ENCODE measurements at places on chromosomes 3 and 15.

DNA sequence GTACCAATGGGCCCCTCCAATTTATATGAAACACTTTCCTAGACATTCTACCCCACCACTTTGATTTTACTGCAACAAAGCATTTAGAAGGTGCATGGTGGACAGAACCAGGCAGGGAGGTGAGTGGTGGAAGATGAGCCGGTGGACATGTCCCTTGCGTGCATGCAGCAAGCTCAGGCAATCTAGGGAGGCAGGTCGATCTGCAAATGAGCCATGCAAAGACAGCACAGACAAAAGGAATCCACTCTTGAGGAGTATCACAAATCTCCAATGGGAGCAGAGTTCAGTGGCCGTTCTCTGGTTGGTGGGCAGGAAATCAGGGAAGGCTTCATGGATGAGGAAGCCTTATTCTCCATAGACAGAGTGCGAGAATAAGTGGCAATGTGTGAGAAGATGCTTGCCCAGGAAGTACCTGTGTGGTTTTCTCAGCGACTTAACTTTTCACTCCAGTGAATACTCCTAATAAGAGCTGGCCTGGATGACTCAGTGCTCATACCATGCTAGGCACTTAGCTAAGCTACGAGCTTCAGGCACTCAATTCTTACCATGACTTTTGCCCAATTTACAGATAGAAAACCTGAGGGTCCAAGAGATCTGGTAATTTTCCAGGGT lies 152.5 kb downstream of the FOXP1 start:
- DNase-seq, result no peak

DNA sequence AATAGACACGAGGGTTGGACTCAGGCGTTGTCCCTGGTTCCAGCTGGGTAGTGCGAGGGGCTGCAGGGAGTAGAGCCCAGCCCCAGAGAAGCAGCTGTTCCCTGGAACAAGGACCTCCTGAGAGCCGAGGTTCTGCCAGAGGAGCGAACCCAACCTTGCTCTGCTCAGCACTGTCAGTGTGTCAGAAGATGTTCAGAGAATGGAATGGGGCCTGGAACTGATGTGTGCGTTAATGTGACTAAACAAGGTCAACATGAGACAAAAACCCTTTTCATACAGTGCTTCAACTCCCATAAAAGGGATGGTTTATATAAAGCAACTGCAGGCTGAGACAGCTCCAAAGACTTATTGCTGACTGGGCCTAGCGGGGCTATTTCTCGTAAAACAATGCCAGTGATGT lies 35.5 kb upstream of the HACD2 start:
- no peak for DNase-seq

DNA sequence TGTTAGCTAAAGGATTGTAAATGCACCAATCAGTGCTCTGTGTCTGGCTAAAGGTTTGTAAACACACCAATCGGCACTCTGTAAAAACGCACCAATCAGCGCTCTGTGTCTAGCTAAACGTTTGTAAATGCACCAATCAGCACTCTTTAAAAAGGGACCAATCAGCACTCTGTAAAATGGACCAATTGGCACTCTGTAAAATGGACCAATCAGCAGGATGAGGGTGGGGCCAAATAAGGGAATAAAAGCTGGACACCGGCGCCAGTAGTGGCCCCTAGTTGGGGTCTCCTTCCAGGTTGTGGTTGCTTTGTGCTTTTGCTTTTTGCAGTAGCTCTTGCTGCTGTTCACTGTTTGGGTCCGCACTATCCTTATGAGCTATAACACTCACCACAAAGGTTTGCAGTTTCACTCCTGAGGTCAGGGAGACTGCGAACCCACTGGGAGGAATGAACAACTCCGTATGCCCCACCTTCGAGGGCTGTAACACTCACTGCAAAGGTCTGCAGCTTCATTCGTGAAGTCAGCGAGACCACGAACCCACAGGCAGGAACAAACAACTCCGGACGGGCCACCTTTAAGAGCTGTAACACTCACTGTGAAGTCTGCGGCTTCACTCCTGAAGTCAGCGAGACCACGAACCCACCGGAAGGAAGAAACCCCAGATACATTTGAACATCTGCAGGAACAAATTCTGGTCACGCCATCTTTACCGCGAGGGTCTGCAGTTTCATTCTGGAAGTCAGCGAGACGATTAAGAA lies 1.1 kb upstream of the SUCLG2 start:
- DNase-seq, result no peak

- no peak for DNase-seq
Measured at GRCh38 chr3:17063596-17063995, 178.8 kb downstream of the PLCL2 start.

GRCh38 chr15:92958105-92958504 lies 58.0 kb downstream of the CHD2 start:
- DNase-seq, result no peak

- DNase-seq, result no peak
Measured at GRCh38 chr3:158350971-158351370, 220.0 kb upstream of the MLF1 start.

DNA sequence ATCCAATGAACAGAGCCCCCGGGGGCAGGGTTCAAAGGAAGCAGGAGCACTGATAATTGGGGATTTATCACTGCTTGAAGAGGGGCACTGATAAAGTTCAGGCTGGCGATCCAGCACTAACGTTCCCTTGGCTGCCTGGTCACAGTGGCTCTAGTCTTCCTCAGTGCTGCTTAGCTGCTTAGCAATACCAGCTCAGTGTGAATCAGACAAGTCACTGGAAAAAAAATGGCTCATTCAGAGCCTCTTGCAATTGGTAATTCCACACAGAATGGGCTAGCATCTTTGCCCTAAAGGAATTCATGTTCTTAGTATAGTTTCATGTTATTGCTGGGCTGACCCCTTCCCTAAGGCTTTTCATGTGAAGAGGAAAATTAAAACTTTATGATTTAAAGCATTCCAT lies 95.7 kb upstream of the SLC2A2 start:
- DNase-seq, result no peak

GRCh38 chr3:116166121-116166520 lies 279.2 kb downstream of the LSAMP start:
- no peak for DNase-seq

- no peak for DNase-seq
Measured at GRCh38 chr3:140052771-140053702, 118.1 kb downstream of the CLSTN2 start.

DNA sequence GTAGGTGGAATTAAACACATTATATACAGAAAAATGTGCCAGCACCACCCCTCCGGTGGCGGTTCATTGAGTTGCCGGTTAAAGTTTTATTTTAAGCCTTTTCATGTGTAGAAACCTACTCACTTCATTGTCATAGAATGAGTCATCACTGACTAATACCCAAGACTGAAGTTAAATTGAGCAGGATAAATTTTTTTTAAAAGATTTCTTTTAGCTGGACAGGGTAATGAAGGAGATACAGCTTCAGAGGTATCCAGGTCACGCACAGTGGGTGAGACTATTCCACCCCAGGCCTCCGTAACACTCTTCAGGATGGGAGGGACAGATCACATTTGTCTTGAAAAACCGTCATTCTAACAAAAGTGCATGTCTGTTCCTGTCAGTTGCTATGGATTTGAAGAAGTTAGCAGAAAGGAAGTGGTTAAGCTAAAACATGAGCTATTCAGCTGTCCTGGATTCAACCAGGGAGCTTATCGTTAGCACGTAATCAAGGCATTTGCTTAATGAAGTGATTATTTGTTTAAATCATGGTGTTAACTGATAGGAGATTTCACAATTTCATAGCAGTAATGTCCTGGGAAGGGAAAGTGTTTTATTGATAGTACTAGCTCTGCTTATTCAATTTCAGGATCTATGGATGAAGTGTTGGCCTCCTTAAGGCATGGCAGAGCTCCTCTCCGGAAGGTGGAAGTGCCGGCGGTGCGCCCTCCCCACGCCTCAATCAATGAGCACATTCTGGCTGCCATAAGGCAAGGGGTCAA lies 23.4 kb downstream of the WHAMM start:
- DNase-seq, result no peak

- DNase-seq, result no peak
Measured at GRCh38 chr15:45546789-45547188, 24.2 kb upstream of the SLC30A4 start.

- no peak for DNase-seq
Measured at GRCh38 chr3:170532573-170532972, 53.3 kb downstream of the SLC7A14 start.

GRCh38 chr3:149608987-149609386 lies 48.8 kb downstream of the WWTR1 start:
- DNase-seq, result no peak

- no peak for DNase-seq
Measured at GRCh38 chr3:116512281-116512680, 67.0 kb upstream of the LSAMP start.

DNA sequence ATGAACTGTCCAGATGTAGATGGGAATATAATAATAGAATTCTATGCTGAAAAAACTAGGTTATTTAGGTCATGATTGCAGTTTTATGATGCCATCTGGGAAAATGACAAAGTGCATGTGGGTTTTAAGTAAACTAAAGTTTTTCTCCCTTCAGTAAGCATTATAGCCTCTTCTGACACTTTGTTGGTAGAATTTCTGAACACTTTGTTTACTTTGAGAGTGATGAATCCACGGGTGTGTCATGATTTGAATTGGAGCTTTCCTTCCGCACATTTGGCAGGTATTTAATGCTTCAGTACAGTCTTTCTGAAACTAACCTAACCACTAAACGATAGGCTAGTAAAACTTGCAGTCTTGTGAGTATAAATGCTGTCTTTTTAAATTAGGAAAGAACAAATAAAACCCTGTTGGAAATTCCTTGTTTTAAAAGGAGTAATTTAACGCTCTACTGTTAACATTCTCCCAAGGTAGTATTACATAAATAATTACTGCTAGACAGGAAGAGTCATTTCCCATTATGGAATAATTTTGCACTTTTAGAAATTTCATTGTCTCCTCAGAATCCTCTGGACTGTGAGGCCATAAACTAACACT lies 7.0 kb downstream of the FILIP1L start:
- no peak for DNase-seq

- no peak for DNase-seq
Measured at GRCh38 chr3:74920721-74921350, 306.4 kb upstream of the CNTN3 start.

DNA sequence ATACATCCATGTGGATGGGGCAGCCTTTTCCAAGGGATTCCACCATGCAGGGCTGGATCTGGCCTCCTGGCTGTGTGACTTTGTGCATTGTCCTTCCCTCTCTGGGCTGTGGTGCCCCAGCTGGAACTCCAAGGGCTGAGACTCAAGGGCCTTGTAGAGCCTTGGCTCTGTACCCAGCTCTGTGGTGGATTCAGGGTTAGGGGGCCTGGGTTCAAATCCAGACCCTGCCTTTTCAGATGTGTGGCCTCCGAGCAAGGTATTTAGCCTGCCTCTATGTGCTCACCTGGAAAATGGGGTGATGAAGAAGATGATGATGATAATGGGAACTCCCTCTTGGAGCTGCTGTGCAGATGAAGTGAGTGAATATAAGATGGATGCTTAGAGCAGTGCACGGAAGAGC lies 161.9 kb downstream of the WNT7A start:
- no peak for DNase-seq

DNA sequence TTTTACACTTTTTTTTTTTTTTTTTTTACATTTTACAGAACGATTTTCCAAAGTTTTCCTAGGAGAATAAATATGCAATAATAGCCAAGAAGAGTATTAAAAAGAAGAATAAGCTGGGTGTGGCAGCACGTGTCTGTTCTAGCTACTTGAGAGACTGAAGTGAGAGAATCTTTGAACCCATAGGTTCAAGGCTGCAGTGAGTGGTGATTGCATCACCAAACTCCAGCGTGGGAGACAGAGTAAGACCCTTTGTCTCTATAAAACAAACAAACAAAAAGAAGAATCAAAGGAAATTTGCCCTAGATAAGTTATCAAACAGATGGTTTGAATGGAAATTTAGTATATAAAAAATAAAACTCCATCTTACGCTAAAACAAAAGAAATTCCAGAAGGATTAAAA lies 13.3 kb downstream of the XRN1 start:
- no peak for DNase-seq

DNA sequence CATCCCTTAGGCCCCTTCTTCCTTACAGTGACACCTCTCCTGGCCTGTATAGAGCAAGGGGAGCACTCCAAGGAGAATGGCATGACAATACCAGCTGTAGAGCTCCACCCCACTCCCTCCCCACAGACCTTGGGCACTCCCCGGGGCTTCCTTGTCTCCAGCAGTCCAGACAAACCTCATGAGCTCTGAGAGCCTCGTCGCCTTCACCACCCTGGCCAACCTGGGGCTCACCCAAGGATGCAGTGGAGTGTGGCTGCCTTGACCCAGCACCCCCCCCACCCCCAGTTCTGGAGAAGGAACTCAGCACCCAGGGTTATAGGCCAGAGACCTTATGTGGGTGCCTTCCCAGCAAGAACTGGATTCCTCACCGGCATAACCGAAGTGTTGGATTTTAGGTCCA lies 7.4 kb upstream of the SLCO2A1 start:
- DNase-seq, result no peak

DNA sequence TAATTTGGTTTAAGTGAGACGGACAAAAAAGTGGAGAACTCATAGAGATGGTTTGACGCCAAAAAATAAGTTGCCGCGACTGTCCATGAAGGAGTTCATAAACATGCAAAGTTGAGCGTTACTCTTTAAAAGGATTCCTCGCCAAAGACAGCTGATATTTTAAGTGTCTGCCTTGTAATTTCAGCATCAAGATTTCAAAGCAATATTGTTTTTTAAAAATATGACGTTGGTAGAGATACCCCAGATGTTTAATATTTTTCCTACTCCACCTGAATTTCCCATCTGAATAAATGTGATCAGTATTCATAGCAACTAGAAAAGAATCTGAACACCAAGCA lies 155.0 kb downstream of the TUSC7 start:
- no peak for DNase-seq

Data from NCI-H446 (cell line).